ENCODE measurements at places on chromosomes 4 and X.

DNA sequence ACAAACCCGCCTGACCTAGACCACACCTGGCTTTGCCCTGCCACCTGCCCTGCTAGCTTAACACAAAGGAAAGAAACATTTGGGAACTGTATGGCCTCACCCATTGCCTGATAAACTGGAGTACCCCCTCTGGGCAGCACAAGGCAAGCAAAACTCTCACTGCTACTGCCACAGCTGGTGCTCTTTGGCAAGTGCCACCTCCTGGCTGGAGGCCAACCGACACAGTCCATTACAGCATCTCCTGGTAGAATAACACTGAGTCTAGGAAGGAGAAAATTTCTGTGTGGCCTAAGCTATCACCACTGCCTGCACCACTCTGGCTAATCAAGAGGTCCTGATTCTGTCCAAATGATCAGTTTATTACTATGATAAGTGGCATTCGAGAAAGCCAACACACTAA is 18.9 kb upstream of the SPANXN3 start:
- DNase-seq, result no peak

DNA sequence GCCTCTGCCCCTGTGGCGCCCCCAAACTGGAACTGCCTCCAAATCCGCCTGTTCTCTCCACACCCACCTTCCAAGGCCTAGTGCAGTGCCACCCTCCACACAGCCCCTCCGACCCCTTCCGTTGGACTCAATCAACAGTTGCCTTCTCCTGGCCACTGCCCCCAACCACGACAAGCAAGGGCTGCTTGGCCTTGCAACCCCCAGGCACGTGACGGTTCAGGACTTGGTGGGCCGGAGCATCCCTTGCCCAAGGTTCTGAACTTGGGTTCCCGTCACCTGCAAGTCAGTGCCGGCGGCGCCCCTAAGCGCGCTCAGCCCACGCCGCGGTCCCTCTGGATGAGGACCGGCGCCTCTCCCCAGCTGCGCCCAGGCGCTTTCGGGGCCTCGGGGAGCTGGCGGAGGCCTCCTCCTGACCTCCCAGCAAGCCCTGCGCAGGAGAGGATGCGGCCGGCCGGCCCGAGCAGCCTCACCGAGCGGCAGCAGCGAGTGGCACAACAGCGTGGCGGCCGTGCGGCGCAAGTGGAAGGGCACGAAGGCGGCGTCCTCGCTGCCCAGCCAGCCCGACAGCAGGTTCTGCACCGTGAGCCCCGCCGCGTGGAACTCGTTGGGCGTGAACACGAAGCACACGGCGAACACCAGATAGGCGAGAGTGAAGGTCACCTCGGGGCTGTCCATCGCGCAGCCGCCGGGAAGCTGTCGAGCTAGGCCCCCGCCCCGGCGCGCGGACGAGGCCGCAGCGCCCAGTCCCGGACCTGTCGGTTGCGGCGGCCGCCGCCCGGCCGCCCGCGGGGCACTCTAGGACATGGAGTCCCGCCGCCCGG is 750 bp downstream of the TMEM129 start:
- DNase-seq, result peak; percentile 69

GRCh38 chr4:80112236-80112635 is 39.2 kb upstream of the ANTXR2 start:
- no peak for DNase-seq

GRCh38 chrX:84099120-84099519 is 88.9 kb downstream of the RPS6KA6 start:
- DNase-seq, result no peak

Measured in mesothelial cell of epicardium (in vitro differentiated cells).